COR-L47 (cell line): ENCODE measurements at places on chromosomes 1 and 21.

- no peak for DNase-seq
Measured at GRCh38 chr1:87826681-87827251, 498.1 kb downstream of the LMO4 start.

DNA sequence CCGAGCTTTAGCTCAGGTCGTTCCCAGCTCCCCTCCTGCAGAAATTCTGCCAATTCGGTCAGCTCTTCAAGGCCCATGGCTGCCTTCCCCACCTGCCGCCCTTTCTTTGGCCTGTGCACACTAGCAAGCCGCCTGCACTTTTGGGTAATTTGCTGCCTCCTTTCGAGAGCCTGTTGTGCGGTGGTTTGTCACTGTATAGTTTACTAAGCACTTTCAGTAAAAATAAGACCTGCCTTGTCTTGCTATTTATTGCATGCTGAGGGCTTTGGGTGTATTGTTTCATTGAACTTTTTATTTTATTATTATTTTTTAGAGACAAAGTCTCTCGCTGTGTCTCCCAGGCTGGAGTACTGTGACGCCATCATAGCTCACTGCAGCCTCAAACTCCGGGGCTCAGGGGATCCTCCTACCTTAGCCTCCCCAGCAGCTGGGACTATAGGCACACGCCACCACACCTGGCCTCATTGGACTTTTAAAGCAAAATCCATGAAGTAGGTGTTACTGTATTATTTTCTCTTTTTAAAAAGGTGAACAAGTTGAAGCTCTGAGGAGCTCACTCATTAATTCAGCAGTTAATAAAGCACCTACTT lies 1.1 kb upstream of the FABP3 start:
- no peak for DNase-seq

GRCh38 chr1:181178241-181178879 lies 89.9 kb downstream of the IER5 start:
- DNase-seq = no peak

DNA sequence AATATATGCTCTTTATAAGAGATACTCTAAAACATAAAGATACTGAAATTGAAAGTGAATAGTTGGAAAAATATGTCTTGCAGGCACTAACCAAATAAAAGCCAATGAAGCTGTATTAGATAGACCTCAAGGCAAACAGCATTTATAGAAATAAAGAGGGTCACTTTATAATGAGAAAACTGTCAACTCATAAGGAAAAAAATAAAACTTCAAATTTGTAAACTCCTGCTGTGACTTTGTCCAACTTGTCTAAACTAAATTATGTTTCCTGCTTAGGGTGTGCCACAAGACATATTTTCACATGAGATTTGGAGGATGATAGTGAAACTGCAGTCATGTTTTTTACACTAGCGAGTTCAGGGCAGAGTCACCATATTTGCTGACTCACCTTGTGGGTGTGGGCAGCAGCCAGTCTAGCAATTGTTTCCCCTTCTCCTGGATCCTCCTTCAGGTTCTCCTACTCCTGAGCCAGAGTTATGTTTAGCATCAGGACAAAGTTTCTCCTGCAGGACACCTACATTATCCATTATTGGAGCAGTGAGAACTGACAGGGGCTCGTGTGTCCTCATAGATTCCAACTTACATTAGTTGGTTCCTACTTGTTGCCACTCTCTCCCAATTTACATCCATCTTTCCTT lies 43.8 kb downstream of the CD53 start:
- no peak for DNase-seq

DNA sequence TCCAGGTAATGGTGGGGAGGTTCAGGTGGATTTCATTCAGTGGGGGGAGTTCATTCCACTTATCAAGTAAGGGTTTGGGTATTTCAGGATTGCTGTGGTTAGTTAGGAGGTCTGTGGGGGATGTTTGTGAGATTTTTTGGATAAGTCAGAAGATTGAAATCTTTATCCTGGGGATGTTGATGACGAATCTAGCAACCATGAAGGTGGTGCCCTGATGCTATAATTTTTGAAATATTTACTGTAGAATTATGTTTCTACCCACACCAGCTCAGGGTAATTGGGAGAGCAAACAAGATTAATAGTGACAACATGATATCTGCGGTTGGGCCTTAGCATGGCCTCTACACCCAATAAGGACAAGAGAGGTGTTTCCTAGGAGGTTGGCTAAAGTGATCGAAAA lies 28.3 kb downstream of the SUCO start:
- no peak for DNase-seq

GRCh38 chr1:198649232-198649967 lies 10.6 kb downstream of the PTPRC start:
- no peak for DNase-seq

- no peak for DNase-seq
Measured at GRCh38 chr1:152148981-152149380, 10.0 kb downstream of the RPTN start.

DNA sequence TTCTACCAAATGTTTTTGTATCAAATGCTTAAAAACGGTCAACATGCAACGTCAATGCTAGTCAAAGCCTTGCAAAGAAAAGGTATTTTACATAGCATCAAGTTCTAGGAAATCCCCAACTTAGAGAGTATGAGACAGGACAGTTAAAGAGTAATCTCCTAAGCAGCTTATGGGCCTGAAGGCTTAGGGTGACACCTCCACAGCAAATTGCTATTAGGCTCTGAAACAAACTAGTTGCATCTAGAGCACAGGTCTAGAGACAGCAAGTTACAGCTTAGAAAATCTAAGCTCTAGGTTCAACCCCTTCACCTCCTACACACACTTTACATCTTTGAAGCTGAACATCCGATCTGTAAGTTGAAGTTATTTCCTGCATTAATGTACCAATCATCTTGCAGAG lies 13.7 kb downstream of the PABPC4 start:
- DNase-seq = no peak

GRCh38 chr21:35072557-35072956 lies 23.5 kb upstream of the RUNX1 start:
- no peak for DNase-seq

DNA sequence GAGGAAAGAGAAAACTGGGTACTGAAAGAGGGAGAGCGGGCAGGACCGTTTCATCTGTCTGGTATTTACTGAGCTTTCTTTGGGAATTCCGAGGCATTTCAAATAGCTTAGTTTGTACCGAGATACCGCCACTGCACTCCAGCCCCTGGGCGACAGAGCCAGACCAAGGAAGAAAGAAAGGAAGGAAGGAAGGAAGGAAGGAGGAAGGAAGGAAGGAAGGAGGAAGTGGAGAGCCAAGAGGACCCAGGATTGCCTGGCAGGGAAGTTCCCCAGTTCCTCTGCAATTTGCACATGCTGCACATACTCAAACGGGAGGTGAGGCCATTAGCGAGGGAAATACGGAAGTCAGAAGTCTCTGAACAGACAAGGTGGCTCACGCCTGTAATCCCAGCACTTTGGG lies 961 bp upstream of the FUCA1 start:
- DNase-seq = no peak

DNA sequence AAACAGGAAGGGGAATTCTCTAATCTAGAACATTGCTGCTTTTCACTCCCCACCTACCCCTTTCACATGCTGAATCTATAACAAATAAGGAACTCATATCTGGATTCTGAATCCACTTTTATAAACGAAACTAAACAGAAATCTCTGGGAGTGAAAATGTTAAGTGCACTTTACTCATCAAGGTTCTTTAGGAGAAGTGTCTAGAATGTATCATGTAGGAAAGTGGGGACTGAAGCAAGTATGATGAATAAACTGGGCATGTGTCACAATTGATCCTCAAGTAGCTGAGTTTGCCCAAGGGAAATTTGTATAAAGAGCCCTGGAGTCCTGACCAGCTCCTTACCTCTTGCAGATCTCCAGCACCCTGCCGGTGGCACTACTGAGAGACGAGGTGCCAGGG lies 19.8 kb downstream of the AVPR1B start:
- DNase-seq = no peak

GRCh38 chr1:90074137-90074536 lies 79.2 kb downstream of the ZNF326 start:
- no peak for DNase-seq

DNA sequence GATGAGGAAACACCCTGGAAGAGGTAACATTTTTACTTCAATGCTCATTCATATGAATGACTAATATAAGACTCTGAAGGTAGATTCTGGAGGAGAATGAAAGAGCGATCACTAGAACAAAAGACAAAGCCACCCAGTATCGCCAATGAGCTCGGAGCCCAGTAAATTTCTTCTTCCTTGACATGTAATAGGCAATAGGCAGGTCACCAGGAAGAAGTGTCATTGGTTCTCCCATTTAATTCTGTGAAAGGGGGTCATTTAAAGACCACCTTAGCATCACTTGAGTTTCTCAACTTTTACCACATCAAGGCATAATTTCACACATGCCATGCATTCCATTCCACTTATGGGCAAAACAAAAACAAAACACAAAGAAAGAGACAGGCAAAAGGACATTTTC lies 7.9 kb downstream of the TNFSF18 start:
- DNase-seq = no peak

- no peak for DNase-seq
Measured at GRCh38 chr1:42055061-42055460, 98.1 kb upstream of the GUCA2B start.

- DNase-seq = no peak
Measured at GRCh38 chr21:45146306-45146705, 71.9 kb downstream of the ADARB1 start.

DNA sequence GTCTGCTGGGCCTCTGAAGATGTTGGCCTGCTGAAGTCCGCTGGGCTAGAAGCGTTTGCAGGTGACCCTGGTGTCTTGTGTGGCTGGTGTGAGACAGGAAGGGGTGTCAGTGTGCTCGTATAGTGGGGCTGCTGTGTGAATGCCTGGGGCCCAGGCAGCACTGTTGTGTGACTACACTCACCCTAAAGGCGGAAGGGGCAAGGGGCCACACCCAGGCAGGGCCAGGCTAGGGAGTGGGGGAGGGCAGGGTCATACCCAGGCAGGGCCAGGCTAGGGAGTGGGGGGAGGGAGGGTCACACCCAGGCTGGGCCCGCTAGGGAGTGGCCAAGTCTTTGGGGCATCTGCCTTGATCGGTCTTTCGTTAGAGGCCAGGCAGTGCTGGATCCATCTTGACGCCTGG lies 25.0 kb downstream of the PDXK start:
- DNase-seq = no peak

DNA sequence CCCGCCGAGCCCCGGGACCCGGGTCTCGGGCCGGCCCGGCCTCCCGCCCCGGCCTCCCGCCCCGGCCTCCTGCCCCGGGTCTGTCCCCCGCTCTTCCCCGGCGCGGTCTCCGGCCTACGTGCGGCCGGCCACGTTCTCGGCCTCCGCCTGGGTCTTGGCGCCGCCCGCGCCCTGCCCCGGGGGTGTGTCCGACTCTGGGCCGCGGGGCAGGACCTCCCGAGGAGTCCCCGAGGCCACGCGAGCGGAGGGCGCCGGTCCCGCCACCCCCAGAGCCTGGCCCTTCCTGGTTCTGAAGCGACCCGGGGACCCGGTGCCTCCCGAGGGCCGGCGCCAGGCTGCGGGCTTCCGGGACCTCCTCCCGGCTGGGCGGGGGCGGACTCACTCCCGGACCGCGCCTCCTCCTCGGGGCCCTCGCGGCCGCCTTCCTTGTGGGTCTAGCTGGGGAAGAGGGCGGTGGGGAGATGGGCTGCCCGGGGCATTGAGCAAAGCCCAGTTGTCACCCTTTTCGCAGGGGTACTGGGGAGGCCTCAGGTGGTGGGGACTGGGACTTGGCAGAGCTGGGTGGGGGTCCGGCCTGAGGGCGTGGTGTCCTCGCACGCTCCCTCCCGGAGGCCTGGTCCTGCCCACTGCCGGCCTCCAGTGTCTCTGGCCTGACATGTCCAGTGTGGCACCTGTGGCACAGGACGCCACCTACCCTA lies 558 bp downstream of the PFKL start:
- DNase-seq = no peak

GRCh38 chr1:17562375-17562774 lies 22.9 kb downstream of the ARHGEF10L start:
- no peak for DNase-seq

DNA sequence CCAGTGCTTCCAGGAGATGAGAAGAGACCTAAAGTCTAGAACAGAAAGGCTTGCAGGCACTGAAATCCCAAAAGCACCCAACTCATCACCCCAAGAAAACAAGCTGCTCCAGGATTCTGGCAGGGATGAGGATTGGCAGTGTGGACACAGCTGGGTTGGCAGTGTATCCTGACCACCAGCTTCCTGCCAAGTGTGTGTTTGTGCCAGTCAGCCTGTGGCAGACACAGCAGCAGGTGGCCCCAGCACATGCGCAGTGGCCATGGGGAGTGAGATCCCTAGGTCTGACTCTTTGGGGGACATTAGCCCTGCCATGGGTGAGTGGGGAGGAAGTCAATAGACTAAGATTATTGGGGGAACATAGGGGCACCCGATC lies 8.7 kb upstream of the SNAPIN start:
- DNase-seq = peak; percentile 80

DNA sequence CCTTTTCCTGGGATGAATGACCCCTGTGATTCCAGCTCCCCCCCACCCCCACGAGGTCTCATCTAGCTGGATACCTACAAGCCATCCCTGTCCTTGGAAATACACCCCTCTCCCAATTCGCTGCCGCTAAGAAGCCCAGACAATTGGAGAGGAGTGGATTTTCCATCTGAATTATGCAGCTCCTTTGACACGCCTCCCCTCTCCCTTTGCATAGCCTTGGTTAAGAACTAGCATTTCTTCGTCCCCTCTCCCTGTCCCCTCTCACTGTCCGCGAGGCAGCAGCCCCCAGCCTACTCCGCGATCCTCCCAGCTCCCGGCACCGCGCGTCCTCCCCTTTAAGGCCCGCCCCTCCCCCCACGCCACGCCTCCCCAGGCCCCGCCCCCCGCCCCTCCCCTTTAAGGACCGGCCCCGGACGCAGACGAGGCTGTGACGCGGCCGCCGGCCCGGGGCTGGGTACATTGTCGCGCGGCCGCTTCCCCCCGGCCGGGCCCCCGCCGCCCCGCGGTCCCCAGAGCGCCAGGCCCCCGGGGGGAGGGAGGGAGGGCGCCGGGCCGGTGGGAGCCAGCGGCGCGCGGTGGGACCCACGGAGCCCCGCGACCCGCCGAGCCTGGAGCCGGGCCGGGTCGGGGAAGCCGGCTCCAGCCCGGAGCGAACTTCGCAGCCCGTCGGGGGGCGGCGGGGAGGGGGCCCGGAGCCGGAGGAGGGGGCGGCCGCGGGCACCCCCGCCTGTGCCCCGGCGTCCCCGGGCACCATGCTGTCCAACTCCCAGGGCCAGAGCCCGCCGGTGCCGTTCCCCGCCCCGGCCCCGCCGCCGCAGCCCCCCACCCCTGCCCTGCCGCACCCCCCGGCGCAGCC lies at the start of gene MAPKAPK2:
MAPKAPK2 (plus strand) TSS at position 428 of the 856 bp plus-strand sequence; CDS start at position 753, 325 bp downstream.
- DNase-seq = peak; percentile 63

- DNase-seq = no peak
Measured at GRCh38 chr1:218525031-218525430, 179.9 kb downstream of the TGFB2 start.

GRCh38 chr21:41933313-41934079 lies 20.3 kb downstream of the C2CD2 start:
- no peak for DNase-seq

- no peak for DNase-seq
Measured at GRCh38 chr1:215219372-215219771, 136.8 kb downstream of the KCNK2 start.

DNA sequence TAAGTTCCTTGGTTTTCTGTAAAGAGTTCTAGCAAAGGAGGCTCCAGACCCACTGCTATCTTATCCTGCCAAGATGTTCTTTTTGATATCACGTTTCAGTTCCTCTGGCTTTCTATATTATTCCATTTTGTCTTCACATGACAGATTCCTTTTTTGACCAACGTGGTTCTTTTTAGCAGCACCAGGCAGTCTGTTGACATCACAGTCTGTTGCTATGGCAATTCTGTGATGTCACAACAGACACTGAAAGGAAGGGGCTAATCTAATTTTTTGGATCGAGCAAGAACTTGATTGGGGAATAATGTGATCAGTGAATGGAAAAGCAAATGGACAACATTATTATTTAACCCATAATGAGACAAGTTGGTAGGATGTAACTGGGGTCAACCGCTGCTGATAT lies 64.5 kb upstream of the GOLT1A start:
- no peak for DNase-seq
